ENCODE measurements at places on chromosomes 13 and 19. TPM values are rescaled to one million over a fixed set of nuclear protein-coding genes. Genes with fewer than 3 reads are reported as not detected.

DNA sequence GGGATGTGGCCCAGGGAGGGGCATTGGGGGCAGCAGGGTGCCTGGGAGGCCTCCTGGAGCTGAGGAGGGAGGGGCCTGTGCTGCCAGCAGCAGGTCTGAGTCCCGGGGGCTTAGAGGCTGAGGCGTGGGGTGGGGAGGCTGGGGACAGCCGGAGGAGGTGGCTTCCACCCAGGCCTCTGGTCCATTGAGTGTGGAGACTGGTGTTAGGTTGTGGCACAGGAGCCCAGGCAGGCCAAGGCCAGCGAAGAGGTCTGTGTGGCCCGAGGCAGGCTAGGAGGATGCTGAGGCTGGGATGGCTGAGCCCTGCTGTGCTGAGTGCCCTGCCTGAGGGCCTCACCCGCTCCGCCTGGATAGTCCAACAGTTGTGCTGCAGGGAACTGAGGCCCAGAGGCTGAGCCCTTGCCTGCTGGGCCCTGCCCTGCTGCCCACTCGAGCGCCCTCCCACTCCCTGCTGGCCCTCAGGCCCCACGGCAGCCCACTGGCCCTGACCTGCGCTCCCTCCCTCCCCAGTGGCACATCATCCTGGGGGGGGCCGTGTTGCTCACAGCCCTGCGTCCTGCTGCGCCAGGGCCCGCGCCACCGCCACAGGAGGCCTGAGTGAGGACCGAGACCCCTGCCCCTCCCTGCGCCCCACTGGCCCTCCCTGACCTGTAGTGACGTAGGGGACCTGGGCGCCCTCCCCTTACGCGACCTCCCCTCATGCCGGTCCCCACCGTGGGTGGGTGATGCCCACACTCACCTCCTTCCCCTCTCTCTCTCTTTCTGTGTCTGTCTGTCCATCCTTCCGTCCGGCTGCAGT lies 4.9 kb upstream of the GARIN5A start:
- H3K36me3 ChIP-seq: no peaks in the 10 kb centered on the region
- H3K4me1 ChIP-seq: peaks cover 15% of the 10 kb centered on the region
- DNase-seq: no peak

The LRFN3 gene
- polyA plus RNA-seq: 13.4 TPM

The STARD13 gene
- polyA plus RNA-seq: 17.1 TPM

GRCh38 chr19:34260771-34261173 lies 6.4 kb downstream of the GARRE1 start:
- H3K4me3 ChIP-seq: no peak overlapping the region
- no peak overlapping the region for H3K27ac ChIP-seq
- no peaks in the 10 kb centered on the region for H3K36me3 ChIP-seq
- DNase-seq: no peak
- no peaks in the 10 kb centered on the region for H3K27me3 ChIP-seq

DNA sequence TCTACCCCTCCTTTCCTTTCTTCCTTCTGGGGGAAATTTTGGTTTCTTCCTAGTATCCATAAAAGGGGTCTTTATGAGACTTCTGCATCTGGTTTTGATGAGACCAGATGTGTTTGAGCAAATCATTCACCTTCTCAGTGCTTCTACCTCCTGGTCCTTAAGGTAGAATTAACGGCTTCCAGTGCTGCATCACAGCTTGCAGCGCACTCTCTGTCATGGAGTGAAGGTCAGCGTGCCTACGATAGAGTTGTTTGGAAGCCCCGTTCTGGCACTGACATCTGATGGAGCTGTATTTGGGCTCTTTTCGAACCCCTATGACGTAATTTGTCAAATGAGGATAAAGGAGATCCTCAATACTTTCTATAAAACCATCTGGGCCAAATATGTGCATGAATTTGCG lies 164.2 kb downstream of the MTUS2 start:
- DNase-seq: no peak
- H3K27ac ChIP-seq: no peak overlapping the region
- H3K36me3 ChIP-seq: no peaks in the 10 kb centered on the region
- H3K4me1 ChIP-seq: no peaks in the 10 kb centered on the region
- no peak overlapping the region for H3K4me3 ChIP-seq

The TMPRSS9 gene
- polyA plus RNA-seq: 0.05 TPM

- H3K27ac ChIP-seq: no peak overlapping the region
- no peak overlapping the region for H3K4me3 ChIP-seq
- DNase-seq: no peak
Measured at GRCh38 chr19:13744174-13744573, 20.1 kb upstream of the MRI1 start.

- DNase-seq: no peak
- H3K4me3 ChIP-seq: no peak overlapping the region
- H3K27me3 ChIP-seq: no peaks in the 10 kb centered on the region
- H3K4me1 ChIP-seq: no peaks in the 10 kb centered on the region
- H3K27ac ChIP-seq: no peak overlapping the region
Measured at GRCh38 chr19:28334419-28334818, 878.5 kb downstream of the UQCRFS1 start.

GRCh38 chr19:57233207-57233606 lies 2.4 kb downstream of the AURKC start:
- DNase-seq: no peak
- H3K4me3 ChIP-seq: no peak overlapping the region
- H3K27ac ChIP-seq: no peak overlapping the region
- no peaks in the 10 kb centered on the region for H3K4me1 ChIP-seq
- no peaks in the 10 kb centered on the region for H3K36me3 ChIP-seq
- no peaks in the 10 kb centered on the region for H3K27me3 ChIP-seq

The DOHH gene
- polyA plus RNA-seq: 9.1 TPM

DNA sequence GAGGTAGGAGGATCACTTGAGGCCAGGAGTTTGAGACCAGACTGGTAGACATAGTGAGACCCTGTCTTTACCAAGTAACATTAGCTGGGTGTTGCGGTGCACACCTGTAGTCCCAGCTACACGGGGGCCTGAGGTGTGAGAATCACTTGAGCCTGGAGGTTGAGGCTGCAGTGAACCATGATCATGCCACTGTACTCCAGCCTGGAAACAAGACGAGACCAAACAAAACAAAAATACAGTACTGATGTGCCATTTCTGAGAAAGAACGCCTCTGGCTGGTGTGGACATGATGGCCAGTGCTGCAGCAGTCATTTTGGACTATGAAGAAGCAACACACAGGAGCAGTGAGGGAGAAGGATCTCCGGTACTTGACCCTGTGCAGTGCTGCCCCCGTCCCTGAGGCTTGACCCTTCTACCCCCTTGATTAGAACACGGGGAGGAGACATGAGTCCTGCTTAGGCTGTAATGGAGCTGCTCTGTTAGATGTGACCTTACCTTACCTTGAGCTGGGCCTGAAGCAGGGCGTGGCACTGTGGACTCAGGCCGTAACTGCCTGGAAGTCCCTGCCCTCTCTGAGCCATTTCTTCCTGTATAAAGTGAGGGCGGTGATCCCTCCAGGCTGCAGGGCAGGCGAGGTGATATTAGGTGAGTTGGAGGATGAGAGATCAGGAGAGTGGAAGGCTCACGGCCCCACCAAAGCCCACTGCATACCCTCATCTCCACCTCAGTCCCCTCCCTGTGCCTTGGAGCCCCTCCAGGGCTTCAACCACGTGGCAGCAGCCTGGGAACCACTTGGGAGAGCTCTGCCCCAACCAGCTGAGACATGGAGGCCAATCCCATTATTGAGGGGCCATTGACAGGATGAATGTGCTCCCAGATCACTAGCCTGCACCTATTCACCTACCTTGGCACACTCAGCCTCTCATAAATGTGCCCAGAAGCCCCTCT lies 5.9 kb downstream of the RPL18A start:
- H3K36me3 ChIP-seq: no peaks in the 10 kb centered on the region
- no peak overlapping the region for H3K27ac ChIP-seq
- DNase-seq: no peak
- peaks cover 5% of the 10 kb centered on the region for H3K4me1 ChIP-seq
- no peak overlapping the region for H3K4me3 ChIP-seq
- H3K27me3 ChIP-seq: no peaks in the 10 kb centered on the region

The C19orf67 gene
- 0.08 TPM for polyA plus RNA-seq

Measured in ovary (tissue), 10 donors.